ENCODE measurements at places on chromosomes 1 and 21.

- no peak for DNase-seq
Measured at GRCh38 chr21:45130324-45130774, 56.0 kb downstream of the ADARB1 start.

GRCh38 chr1:38696371-38696770, 163.2 kb downstream of the RRAGC start:
- no peak for DNase-seq

DNA sequence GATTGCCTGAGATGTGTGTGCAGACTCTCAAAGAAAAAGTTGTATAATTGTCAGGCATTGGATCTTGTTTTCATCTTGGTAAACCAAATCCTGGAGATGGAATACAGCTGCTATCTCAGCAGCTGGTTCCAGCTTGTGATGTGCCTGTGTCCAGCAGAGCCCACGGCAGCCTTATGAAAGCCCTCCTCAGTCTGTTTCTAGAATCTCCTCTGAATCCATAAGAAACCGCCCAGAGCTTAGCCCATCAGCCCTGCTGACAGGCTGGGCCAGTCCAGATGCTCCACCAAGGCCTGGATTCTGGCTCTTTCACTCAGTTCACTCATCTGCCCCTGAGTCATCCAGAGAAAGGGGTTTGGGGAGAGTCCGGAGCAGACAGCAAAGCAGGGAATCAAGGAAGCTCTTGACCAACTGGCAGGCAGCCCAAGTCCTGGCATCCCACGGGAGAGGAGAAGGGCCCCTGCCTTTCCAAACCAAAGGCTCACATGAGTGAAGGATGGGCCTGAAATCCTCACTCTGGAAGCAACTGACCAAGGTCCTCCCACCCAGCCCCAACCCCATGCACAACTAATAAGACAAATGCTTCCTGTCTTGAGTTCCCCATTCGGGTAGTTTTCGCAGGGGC, 45.7 kb downstream of the NAV1 start:
- no peak for DNase-seq

DNA sequence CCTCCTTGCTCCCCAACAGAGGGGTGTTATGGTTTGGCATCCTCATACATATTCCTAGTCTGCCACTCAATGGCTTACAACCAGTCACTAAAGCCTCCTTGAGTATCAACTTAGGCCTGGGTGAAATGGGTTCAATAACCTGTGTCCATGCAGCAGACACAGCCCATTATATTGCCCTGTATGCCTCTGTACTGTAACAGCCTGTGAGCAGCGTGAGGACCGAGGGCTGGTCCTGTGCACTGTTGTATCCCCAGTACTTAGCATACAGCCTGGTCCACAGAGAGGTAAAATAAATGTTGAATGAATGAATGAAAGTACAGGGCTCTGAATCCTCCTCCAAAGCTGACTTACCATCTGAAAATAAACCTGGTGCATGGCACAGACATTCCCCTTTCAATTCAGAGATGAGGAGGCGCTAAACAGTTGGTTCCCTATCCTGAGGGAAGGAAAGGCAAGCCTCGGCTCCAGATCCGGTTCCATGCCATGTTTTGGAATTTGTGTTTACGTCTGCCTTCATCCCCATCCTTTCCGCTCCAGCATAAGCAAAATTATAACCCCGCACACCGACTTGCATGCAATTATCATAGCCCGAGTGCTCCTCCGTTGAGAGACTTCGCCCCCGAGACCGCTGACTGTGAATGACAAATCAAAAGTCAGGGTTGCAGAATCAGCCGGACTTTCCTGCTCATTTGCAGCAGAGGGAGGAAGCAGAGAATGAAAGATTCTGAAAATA, 45.0 kb upstream of the DNAJC6 start:
- no peak for DNase-seq

DNA sequence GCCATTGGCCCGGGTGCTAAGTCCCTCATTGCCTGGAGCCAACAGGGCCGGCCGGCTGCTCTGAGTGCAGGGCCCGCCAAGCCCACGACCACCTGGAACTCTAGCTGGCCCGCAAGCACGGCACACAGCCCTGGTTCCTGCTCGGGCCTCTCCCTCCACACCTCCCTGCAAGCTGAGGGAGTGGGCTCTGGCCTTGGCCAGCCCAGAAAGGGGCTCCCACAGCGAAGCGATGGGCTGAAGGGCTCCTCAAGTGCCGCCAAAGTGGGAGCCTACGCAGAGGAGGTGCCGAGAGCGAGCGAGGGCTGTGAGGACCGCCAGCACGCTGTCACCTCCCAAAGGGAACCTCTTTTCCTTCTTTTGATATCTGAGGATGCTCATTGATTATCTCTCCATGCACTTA, 283.4 kb downstream of the PRDM2 start:
- no peak for DNase-seq

DNA sequence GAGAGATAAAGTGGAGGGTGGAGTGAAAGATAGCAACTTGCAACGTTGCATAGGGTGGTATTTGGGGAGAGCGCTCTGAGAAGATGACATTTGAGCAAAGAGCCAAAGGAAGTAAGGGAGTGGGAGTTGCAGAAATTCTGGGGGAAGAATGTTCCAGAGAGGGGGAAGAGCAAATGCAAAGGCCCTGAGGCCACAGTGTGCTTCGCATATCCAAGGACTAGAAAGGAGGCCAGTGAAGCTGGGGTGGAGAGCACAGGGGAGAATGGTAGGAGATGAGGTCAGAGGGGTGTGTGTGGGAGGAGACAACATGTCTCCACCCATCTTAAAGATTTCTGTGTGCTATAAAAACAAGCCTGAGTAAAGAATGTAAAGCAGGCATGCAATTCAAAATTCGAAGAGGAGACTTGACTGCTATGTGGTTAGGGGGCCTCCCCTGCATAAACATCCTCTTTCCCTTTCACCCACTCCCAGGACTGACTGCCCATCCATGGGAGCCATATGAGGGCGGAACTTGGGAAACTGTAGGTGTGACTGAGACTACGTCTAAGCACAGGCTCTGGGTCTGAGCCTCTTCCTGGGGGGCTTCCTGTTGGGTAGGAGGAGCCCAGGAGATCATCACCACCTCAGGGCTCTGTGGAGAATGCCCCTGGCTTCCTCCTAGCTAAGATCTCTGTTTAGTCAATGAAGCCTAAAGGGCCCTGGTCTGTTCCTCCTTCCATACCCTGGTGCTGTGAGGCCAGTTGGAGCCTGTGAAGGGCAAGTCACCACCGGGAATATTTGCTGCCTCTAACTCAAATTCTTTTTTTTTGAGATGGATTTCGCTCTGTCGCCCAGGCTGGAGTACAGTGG, 2.9 kb upstream of the CLIC4 start:
- no peak for DNase-seq

- no peak for DNase-seq
Measured at GRCh38 chr1:151043163-151043562, 4.4 kb upstream of the C1orf56 start.

DNA sequence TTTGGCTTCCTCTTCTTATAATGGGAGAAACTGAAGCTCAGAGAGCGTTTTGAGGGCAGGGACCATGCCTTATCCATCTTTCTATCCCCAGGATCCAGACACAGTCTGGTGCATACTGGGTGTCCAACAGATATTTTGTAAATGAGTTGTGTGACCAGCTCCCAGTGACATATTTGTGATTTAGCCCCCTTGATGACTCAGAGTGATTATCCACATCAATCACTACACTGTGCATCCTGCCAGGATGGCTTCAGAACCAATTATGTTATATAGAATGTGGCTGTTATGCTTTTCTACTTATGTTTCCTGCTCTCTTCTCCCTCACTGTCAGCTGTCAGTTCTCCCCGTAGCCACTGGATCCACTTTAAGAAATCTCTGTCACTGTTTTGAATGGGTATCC, 11.3 kb downstream of the OLFML3 start:
- DNase-seq = no peak

GRCh38 chr1:170807432-170807831, 127.9 kb upstream of the MROH9 start:
- DNase-seq = no peak

DNA sequence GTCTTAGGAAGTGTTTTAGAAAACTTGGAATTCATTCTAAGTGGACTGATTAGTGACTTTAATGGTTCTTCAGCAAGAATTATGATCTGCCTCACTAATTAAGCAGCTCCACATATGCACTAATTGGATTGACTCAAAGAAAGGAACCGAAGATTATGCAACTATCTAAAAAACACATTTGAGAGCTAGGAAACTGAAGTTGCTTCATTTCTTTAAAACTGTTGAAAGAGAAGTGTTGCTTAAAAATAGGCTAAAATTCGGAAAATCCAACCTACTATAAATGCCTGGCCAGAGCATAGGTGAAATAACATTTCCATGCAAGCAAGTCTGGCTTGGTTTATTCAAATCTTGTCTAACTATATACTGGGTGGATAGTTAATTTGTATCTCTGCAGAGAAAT, 502.9 kb upstream of the ZRANB2 start:
- DNase-seq = no peak

GRCh38 chr1:187715483-187715882, 886.7 kb downstream of the PLA2G4A start:
- DNase-seq = no peak

DNA sequence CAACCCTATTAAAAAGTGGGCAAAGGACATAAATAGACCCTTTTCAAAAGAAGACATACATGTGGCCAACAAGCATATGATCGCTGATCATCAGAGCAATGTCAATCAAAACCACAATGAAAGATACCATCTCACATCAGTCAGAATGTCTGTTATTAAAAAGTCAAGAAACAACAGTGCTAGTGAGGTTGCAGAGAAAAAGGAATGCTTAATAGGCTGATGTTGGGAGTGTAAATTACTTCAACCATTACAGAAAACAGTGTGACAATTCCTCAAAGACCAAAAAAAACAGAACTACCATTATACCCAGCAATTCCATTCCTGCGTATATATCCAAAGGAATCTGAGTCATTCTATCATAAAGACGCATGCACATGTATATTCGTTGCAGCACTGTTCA, 13.2 kb downstream of the USH2A start:
- no peak for DNase-seq

GRCh38 chr1:221812905-221813597, 71.2 kb upstream of the DUSP10 start:
- DNase-seq = no peak

DNA sequence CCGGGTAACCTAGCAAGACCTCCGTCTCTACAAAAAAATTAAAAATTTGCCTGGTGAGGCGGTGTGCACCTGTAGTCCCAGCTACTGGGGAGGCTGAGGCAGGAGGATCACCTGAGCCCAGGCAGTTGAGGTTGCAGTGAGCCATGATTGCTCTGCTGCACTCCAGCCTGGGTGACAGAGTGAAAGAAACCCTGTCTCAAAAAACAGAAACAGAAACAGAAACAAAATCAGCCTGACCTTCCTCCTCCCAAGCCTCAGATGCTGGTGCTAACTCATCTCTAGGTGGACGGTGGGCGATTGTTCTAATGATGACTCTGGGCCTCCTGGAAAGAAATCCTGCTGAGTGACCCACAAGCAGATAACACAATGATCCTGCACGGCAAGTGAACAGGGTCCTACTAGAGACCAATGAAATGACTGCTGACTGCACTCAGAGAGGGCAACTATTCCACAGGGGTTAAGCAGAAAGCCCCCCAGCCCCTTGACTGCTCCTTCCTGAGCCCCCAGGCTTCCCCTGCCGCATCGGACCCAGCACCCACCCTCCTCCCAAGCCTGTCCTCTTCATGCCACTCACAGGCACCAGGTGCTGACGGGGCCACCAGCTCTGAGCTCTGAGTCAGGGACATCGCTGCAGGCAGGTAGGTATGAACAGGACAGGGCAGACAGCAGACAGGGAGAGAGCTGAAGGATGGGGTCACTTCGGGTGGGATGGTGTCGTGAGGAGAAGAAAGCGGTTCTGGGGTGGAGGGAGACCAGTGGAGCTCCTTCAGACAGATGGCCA, 27.8 kb upstream of the LRRC38 start:
- no peak for DNase-seq

DNA sequence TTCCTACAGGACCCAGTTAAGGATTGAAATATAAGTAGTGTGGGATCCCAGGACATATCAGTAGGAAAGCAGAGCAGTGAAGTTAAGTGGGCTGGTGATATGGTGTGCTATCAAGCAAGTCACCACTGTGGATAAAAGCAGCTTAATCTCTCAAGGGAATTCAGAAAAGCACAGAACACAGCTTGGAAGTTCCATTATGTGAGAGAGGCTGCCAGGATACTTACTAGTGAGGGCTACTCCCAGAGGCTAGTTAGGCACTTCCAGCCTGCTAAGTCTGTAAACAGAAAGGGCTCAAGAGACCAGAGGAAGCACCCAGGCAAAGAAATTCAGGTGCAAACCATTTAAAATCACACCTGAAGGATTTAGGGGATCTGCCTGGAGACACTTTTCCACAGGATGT, 18.8 kb upstream of the GRIK1 start:
- DNase-seq = no peak

GRCh38 chr1:34829250-34829649, 30.3 kb downstream of the SMIM12 start:
- no peak for DNase-seq

DNA sequence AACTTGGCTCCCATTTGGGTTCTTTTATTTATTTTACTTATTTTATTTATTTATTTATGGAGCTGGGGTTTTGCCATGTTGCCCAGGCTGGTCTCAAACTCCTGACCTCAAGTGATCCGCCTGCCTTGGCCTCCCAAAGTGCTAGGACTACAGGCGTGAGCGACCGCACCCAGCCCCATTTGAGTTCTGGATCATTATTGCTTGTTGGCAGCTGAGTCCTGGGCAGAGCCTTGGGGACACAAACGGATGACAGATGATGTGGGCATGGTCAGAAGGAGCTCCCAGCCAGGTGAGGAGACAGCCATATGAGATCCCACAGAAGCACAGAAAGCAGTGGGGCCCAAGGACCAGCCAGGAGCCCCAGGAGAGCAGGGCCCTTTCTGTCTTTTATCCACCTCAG, 254.0 kb downstream of the MATN1 start:
- no peak for DNase-seq

- no peak for DNase-seq
Measured at GRCh38 chr1:61274939-61275338, 192.6 kb downstream of the NFIA start.

- DNase-seq = peak; percentile 47
Measured at GRCh38 chr1:12467570-12468286, 150.3 kb downstream of the DHRS3 start.

GRCh38 chr1:161127649-161128048, 4.8 kb downstream of the DEDD start:
- DNase-seq = no peak

DNA sequence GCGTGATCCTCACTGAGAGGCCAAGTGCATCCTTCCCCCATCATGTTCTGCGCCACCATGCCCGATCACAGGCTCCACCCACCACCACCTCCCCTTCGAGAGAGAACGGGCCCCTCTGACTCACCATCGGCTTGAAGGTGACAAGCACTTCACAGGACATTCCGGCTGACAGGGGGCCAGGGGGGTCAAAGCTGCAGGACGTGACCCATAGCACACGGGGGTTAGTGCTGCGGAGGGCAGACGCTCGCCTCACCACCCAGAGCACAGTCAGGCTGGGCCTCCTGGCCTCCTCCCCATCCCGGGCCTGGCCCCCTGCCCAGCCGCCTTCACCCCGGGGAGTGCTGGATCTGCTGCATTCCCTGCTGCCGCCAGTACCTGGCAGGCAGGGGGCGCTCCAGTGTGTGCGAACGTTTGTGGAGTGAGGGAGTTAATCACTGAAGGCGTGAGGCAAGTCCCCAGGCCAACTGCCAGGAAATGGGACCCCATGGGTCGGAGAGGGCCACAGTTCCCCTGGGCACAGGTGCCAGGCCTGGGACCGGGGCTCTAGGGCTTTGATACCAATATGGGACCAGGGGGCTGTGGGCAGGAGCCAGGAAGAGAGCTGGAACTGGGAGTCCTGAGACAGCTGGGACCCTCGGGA, 40.9 kb upstream of the TMEM52 start:
- DNase-seq = peak; percentile 68

All from activated CD4-positive, alpha-beta T cell treated with anti-CD3 and anti-CD28 coated beads, Interleukin-2, Interleukin-4, amounts not matched to agents 100 ng/mL and 50 ng/mL, durations not matched to agents 16 hours and 8 hours (primary cell).